ENCODE measurements at places on chromosomes 5 and 9.

DNA sequence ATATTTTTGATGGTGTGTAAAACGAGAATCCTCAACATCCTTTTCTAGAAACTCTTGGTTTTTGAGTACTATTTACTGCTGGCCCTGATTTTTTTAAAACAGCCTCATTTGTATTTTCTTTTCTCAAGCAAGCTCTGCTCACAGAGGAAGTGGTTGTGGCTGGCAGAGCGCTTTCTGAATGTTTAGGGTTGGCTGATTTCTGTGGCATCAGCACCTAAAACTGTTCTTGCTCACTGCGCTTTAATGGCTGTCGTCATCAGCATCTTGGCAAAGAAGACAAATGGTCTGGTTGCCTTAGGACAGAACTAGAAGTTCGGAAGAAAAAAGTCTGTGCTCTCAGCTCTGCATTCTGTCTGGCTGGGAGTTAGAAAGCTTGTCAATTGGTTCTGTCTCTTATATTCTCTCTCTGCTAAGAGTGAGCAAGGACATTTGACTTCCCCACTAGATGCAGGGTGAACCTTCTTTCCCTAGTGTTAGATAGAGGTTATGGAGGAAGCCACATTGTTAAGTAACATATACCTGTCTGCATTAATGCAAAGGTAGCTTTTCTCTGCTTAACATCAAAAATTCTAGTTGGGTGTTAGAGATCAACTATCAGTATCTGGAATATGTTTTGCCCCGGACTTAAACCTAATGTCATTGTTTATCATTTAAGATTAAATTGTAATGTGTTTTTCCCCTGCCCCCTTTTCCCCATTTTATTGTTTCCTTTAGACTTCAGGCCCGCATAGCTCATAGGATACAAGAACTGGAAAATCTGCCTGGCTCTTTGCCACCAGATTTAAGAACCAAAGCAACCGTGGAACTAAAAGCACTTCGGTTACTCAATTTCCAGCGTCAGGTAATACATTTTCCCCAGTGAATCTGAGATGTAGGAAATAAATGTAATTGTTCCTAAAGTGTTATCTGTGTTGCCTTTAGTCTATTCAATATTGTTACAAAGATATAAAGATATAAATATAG lies 39.0 kb downstream of the SMARCA2 start:
- H3K27me3 ChIP-seq = no peaks in the 10 kb centered on the region
- DNase-seq = no peak
- H3K4me1 ChIP-seq = no peaks in the 10 kb centered on the region
- H3K27ac ChIP-seq = no peak overlapping the region
- H3K4me3 ChIP-seq = no peak overlapping the region

GRCh38 chr5:14213253-14213652 lies 70.1 kb downstream of the TRIO start:
- H3K4me3 ChIP-seq = no peak overlapping the region
- H3K4me1 ChIP-seq = peaks cover 24% of the 10 kb centered on the region

- H3K4me1 ChIP-seq = no peaks in the 10 kb centered on the region
- H3K36me3 ChIP-seq = no peaks in the 10 kb centered on the region
- H3K27me3 ChIP-seq = no peaks in the 10 kb centered on the region
Observed at GRCh38 chr5:56564541-56565282, 250.6 kb upstream of the MAP3K1 start.

DNA sequence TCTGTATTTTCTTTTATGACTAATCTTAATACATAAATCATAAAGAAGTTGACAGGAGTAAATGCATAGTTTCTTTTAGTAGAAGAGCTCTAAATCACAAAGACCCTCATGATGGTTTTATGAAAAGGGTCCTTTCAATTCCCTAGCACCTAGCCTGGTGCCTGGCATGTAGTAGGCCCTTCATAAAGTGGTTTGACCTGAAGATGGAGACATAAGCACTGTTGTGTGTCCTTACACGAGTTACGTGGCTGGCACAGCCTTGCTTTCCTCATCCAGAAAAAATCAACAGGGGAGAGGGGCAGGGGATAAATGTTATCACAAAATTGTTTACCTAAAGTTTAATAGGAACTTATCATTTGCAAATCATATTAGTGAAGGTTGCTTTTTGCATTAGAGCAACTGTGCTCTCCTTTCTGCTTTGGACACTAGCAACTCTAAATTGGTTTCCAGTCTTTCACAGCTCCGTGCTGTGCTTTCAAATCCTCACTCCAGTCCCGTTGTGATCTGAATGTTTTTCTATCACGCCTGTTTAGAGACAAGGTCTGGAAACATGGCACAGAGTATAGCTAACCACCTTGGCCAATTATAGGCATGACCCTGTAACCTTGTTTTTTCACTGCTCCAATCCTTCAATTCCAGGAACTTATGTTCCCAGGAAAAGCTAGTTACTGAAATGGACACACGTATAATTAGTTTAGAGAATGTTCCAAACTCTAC lies 55.7 kb downstream of the ARL15 start:
- H3K27me3 ChIP-seq = no peaks in the 10 kb centered on the region
- H3K4me3 ChIP-seq = no peak overlapping the region
- no peak overlapping the region for H3K27ac ChIP-seq

DNA sequence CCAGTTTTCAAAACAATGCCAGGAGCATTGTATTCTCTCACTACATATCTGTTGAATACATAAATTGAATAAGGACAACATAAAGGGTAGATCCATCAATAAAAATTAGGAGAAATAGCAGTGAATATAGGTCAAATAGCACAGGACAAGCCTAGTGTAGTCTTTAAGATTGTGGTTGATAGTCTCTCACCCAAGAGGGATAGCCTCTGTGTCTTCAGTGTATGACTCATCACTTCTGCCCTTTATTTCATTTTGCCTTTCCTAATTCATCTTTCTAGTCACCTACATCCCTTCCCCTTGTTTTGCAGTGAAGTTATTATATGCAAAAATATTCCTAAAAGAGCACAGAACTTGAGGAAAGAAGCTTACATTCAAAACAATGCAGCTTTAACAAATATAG lies 335.0 kb upstream of the TUSC1 start:
- H3K27ac ChIP-seq = no peak overlapping the region
- H3K27me3 ChIP-seq = no peaks in the 10 kb centered on the region
- H3K36me3 ChIP-seq = no peaks in the 10 kb centered on the region
- H3K4me3 ChIP-seq = no peak overlapping the region
